Iris pigment epithelial cell (primary cell): ENCODE measurements at places on chromosomes 2 and 18.
A peak's percentile ranks its signal among the peaks of the same experiment; 100 is the strongest.

DNA sequence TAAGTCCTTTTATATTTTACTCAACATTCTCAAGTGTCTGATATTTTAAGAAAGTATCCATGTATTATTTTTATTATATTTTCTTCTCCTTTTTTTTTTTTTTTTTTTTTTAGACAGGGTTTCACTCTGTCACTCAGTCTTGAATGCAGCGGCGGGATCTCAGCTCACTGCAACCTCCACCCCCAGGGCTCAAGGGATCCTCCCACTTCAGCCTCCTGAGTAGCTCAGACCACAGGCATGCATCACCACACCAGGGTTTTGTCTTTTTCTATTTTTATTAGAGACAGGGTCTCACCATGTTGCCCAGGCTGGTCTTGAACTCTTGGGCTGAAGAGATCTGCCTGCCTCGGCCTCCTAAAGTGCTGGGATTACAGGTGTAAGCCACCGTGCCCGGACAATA, 212.1 kb downstream of the TCF4 start:
- no peak for DNase-seq

DNA sequence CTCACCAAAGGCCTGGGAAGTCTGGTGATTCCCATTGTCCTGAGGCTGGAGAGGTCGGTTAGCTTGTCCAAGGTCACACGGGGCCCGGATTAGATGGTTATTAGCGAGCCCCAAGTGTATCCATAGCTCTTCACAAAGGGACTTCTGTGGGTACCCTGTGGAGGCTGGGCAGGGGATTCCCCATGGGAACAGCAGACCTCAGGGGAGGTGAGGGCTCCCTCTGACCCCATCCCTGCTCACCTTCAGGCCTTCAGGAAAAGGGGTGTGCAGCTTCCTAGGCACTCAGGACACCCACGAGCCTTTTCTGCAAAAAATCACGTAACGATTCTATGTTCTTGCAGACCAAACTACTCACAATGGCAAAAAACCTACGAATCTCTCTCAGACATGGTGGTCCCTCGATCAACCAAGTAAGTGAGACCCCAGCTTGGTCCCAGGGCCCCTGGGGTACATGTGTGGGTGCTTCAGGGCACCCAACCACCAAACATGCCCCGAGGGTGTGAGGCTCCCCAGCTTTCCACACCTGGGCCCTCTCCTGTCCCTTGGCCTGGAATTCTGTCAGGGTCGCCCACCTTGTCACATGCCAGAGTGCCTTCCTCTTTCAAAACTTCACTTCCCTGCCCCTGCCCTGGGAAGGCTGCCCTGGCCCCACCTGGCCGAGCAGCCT, 40.3 kb downstream of the PDIA6 start:
- no peak for DNase-seq

DNA sequence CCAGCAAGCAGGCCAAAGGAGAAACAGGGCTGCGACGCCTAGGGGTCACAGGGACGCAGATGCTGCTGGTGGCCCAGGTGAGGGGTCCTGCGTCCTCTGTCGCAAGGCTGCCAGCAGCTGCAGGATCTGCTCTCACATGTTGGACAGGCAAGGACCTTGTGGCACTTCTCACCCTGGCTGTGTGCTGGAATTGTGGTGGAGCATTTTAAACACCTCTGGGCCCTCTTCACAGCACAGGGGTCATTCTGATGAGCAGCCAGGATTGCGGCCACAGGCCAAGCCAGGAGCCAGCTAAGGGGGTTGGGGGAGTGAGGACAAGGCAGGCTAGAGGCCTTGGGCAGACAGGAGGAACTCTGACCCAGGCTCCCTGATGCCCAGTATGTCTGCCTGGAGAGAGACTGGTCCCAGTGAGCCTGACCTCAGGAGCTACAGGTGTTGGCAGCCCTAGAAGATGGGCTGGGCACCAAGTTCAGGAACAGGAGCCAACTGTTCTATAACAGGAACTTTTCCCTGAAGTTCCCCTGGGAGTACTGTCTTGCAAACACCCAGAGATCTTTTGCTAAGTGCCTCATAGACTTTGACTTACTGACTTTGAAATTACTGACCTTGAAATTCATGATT, 40.2 kb downstream of the EFR3B start:
- no peak for DNase-seq

- DNase-seq = no peak
These were observed 60.3 kb upstream of the IGFBP2 start for GRCh38 chr2:216572582-216573578.

DNA sequence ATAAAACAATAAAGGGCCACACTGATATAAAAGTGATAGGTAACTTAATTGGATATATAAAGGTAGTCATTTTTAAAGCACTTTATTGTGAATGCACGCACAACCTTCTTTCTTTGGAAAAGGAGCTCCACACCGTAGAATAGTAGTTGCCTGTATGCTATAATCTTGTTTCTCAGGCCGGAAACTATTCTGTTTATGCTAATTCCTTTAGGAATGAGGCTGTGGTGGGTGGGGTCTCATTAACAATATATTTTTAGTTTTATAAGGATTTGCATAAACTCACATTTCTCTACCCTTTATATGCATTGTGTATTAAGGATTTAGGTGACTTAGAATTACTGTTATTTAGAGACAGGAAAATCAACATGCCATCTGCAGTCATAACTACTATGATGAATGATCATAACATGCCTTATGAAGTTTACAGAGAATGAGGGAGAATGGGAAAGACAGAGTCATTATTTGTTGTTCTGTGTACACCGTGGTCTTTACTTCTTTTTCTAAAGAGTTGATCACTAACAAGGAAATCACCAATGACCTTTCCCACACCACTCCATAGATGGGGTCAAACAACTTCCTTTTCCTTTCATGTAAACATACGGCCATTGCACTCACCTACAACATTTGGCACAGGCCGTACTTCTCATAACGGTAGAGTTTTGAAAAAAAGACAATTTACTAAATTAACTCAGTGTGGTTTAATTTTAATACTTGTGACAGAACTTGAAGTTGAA, 84.5 kb downstream of the PIEZO2 start:
- no peak for DNase-seq

- DNase-seq = no peak
These were observed 137.1 kb downstream of the VAPA start for GRCh38 chr18:10050956-10051355.

DNA sequence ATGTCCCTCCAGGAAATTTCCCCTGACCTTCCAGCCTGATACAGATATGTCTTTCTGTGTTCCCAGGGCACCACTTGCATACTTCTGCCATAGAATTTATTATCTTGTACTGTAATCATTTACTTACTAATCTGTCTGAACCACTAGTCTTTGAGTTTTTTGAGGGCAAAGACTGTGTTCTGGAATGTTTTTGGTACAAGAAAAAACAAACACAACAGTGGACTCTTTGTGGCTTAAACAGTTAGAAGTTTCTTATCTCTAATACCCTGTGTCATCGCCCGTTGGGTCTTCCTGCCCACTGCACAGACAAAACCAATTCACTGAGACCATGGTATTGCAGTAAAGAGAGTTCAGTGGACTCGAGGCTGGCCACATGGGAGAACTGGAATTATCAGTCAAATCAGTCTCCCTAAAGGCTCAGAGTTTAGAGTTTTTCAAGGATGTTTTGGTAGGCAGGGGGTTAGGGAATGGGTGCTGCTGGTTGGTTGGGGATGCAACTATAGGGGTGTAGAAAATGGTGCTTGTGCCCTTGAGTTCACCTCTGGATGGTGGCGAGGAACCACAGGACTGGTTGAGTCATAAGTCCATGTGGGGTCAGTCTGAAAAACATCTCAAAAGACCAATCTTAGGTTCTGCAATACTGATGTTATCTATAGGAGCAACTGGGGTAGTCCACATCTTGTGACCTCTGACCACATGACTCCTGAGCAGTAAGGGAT, 20.3 kb downstream of the RALB start:
- DNase-seq = peak; percentile 50

DNA sequence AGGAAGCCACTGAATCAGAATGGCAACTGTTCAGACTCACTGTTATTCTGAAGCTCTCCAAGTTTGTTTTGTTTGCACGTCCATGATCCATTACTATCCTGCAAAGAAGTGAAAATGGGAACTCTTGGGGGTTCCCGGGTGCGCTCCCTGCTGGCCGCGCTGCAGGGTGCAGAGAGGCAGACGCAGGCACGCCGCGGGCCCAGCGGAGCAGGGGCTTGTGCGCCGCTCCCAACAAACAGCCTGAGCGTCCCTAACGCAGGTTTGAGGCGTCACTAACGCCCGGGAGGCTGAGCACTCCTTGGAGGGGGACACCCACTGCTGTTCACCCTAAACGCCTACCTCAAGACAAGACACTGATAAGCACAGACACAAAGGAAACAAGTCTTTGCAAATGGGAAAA, 14.3 kb upstream of the PIEZO2 start:
- peak; percentile 6 for DNase-seq

DNA sequence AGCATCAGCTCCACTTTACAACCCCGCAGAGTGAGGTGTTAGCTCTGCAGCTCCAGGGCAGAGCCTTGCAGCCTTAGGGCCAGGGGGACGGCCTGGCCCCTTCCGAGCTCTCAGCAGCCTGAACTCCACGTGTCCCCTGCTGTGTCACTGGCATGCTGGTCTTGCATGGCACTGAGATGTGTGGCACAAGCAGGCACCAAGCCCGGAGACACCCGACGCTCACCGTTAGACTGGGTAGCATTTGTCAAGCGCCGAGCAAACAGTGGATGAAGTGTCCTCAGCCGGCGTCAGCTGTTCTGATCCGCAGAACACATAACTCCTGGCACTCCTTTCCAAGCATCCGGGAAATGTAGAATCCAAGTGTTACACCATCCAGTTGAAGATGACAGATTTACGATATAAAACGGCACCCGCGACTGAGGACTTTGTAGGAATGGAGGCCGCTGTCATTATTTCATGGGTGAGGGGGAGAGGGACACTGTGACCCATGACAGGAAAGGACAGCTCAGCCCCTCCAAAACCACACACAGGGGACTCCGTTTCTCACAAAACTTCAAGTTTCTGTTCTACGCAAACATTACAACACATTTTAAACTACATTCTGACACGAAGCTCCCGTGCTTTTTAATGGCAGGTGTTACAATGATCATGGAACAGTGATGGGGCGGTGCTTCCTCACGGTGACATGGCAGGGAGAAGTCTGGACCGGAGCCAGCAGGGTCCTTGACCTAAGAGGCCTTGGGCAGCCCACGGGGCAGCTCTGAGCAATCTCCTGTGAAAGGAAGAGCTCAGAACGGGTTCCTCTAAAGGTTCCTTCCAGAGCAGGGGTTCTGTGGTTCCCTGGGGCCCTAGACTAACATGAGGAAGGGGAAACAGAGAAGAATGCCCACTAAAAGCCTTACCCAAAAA, 89.4 kb downstream of the HDAC4 start:
- no peak for DNase-seq

GRCh38 chr2:12261986-12262680, 454.6 kb upstream of the TRIB2 start:
- DNase-seq = no peak

DNA sequence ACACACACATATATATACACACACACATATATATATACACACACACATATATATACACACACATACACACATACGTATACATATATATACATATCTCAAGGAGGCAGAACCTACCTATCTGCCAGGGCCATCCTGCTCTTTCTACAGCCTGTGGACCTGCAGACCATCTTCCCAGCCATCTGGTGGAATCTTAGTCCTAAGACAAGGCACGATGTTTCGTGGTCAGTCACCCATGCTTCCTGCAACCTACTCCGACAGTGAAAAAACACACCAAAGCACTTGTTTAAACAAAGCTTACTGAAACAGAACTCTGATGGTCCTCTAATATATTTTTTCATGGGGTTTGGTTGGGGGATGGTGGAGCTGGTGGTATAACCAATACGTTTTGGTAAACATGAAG, 164.2 kb upstream of the ZNF521 start:
- DNase-seq = no peak

GRCh38 chr18:36729197-36729596, 99.6 kb downstream of the TPGS2 start:
- no peak for DNase-seq

GRCh38 chr2:44351676-44352075, 9.6 kb downstream of the PREPL start:
- DNase-seq = peak; percentile 77

GRCh38 chr2:53562407-53562806, 205.2 kb upstream of the CHAC2 start:
- DNase-seq = no peak

DNA sequence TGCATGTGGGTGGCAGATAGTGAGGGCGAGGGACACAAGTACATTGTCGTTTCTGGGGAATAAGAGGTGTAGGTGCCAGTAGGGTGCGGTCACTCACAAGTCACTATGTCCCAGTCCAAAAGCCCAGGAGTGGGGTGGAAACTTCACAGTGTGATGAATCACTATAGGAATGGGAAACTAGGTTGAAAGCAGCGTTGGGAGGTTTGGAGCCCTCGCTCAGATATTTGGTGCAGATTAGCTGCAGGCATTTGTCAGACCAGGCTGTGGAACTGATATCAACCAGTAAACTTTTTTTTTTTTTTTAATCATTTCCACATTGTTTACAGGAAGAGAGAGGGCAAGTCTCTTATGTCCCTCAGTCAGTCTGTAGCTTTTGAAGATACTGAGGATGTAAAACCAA, 121.8 kb downstream of the CERS6 start:
- DNase-seq = peak; percentile 13

DNA sequence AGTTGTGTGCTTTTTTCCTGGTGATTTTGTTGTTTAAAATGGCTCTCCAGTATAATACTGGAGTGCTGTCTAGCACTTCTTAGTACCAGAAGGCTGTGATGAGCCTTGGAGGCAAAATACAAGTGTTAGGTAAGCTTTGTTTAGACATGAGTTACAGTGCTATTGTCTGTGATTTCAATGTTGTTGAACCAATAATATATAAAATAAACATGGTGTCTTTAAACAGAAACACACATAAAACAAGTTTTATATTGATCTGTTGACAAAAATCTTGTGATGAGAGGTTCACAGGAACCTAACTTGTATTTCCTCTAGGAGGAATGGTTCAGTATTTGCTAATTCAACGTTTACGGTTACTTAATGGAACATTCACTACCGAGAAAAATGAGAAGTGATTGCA, 5.0 kb upstream of the FAM171B start:
- DNase-seq = no peak

DNA sequence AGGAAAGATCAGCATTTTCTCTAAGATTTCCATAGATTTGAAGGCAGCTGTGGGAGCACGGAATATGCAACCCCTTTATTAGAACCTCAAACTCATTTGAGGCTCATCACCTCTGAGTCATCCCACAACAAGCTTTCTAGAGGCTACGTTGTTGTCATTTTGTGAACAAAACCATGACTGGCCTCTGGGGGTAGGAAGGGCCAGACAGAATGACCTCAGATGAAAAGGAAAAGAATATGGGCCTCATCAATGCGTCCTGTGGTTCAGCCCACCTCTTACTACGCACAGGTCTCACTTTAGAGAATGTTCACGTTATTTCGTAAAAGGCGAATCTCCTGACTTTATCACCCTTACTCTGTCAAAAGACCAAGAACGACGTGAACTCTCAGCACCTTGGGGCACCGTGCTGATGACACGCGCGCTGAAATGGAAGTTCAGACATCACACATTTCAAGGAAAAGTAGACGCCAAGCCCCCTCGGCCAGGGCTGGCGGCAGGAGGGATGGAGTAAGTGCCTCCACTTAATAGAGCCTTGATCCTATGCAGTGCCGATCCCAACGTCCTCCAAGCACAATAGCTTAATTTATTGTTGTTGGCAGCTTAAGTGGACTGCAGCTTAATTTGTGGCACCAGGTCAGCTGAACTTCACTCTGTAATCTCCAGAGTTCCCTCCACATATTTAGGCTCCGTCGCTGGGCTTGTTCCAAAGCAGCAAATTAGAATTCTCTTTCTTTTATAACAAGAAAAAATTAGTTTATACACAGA, 208.3 kb downstream of the EIPR1 start:
- DNase-seq = peak; percentile 74
